H9 (cell line): ENCODE measurements at places on chromosomes 11 and 22. TPM values are rescaled to one million over a fixed set of nuclear protein-coding genes. Genes with fewer than 3 reads are reported as not detected.

The RBMXL2 gene
- total RNA-seq: not detected in 2 replicates

The CBX6 gene
- total RNA-seq: 31.4 and 32.8 TPM in 2 replicates

The CSNK2A3 gene
- total RNA-seq: 1.7 TPM in 2 replicates

The GAL gene
- total RNA-seq: 65.2 and 67.5 TPM in 2 replicates

The MDK gene
- total RNA-seq: 392 and 407 TPM in 2 replicates

The MPPED1 gene
- 0.18 and 0.28 TPM in 2 replicates for total RNA-seq

The CDC45 gene
- 32.7 and 35.7 TPM in 2 replicates for total RNA-seq

DNA sequence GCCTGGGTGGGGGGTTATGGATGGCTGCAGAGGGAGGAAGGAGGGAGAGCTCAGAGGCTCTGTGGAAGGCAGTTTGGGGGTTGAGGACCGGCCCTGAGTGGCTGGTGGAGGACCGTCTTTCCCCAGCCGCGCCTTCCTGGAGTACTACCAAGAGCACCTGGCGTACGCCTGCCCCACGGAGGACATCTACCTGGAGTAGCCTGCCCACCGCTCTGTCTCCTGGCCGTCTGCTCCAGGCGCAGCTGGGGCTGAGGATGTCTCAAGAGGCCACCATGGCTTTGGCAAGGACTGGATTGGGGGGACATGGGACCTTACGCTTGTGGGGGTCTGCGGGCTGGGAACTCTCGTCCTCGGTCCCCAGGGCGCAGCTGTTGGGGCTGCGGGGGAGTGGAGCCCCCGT, 10.0 kb downstream of the MAPK8IP2 start:
- no peak overlapping the region for H3K27ac ChIP-seq
- peaks cover 3% of the 10 kb centered on the region; the same call in 1 of the 2 replicates for H3K4me1 ChIP-seq
- no peak overlapping the region for H3K4me3 ChIP-seq
- H3K36me3 ChIP-seq: no peaks in the 10 kb centered on the region

DNA sequence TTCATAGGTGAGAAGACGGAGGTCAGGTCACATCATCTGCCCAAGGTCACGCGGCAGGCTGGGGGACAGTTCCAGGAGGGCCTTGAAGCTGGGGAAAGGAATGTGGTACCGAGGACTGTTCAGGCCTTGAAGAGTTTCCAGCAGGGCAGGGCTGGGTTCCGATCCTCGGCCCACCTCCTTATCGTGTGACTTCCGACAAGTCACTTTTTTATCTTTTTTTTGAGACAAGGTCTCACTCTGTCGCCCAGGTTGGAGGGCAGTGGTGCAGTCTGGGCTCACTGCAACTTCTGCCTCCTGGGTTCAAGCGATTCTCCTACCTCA, 623 bp downstream of the NDUFS8 start:
- H3K4me1 ChIP-seq: no peaks in the 10 kb centered on the region; the same call in 1 of the 2 replicates
- H3K36me3 ChIP-seq: peaks cover 26% of the 10 kb centered on the region
- no peaks in the 10 kb centered on the region for H3K27me3 ChIP-seq
- DNase-seq: no peak

DNA sequence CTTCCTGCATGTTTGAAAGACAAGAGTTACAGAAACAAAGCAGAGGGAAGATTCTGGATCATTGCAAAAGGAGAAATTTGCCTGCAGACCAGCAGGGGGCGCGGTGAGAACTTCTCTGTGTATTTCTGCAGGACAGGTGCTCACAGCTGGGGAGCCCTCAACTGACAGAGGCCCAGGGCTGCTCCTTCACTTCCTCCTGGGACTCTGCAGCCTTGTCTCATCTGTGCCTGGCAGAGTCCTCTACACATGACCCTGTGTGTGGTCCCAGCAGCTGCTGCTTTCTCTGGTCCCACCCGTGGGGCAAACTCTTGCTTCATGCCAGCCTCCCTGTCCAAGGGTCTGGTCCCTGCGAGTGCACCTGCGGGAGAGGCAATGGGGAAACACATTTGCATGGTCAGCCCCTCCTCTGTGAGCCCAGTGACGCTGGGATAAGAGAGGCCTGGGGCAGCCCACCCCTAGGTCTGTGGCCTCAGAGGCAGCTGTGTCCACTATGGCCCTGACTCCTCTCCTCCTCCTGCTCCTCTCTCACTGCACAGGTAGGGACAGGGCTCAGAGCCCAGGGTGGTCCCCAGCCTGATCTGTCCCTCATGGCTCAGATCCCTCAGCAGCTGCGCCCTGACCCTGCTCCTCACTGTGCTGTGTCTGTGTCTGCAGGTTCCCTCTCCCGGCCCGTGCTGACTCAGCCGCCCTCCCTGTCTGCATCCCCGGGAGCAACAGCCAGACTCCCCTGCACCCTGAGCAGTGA, 43.2 kb upstream of the VPREB1 start:
- no peak overlapping the region for H3K27ac ChIP-seq
- no peak overlapping the region for H3K4me3 ChIP-seq
- no peaks in the 10 kb centered on the region for H3K4me1 ChIP-seq
- H3K36me3 ChIP-seq: no peaks in the 10 kb centered on the region
- peak; percentile 60 for DNase-seq

DNA sequence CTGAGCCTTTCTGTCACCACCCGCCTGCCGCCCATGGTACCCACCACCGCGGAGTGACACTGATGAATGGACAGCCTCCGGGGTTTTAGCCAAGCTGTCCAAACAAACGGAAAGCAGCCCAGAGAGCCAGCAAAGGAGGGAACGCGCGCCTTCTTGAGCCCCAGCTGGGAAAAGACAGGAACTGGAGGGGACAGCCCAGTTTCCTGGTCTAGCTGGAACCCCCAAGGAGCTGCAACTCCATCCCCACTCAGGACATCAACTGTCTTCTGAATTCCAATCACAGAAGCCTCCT, 33.7 kb downstream of the SHISAL1 start:
- no peak for DNase-seq
- no peaks in the 10 kb centered on the region for H3K27me3 ChIP-seq

GRCh38 chr11:66691311-66691980, 13.8 kb upstream of the RBM4B start:
- no peak for DNase-seq
- H3K4me3 ChIP-seq: no peak overlapping the region
- peaks cover 91% of the 10 kb centered on the region for H3K36me3 ChIP-seq

GRCh38 chr22:49228431-49229037, 599.1 kb downstream of the BRD1 start:
- no peak overlapping the region for H3K4me3 ChIP-seq
- no peaks in the 10 kb centered on the region for H3K27me3 ChIP-seq
- no peaks in the 10 kb centered on the region for H3K36me3 ChIP-seq
- H3K27ac ChIP-seq: no peak overlapping the region
- H3K4me1 ChIP-seq: no peaks in the 10 kb centered on the region; the same call in 1 of the 2 replicates
- peak; percentile 9 for DNase-seq

GRCh38 chr11:76919467-76919866, 58.7 kb downstream of the ACER3 start:
- H3K27ac ChIP-seq: no peak overlapping the region
- no peaks in the 10 kb centered on the region for H3K27me3 ChIP-seq
- no peaks in the 10 kb centered on the region for H3K4me1 ChIP-seq
- no peaks in the 10 kb centered on the region for H3K36me3 ChIP-seq
- no peak for DNase-seq
- H3K4me3 ChIP-seq: no peak overlapping the region

- H3K27me3 ChIP-seq: no peaks in the 10 kb centered on the region
- peaks cover 7% of the 10 kb centered on the region for H3K36me3 ChIP-seq
- no peaks in the 10 kb centered on the region for H3K4me1 ChIP-seq
- DNase-seq: no peak
- no peak overlapping the region for H3K27ac ChIP-seq
Measured at GRCh38 chr11:32947978-32948377, 55.4 kb downstream of the QSER1 start.

DNA sequence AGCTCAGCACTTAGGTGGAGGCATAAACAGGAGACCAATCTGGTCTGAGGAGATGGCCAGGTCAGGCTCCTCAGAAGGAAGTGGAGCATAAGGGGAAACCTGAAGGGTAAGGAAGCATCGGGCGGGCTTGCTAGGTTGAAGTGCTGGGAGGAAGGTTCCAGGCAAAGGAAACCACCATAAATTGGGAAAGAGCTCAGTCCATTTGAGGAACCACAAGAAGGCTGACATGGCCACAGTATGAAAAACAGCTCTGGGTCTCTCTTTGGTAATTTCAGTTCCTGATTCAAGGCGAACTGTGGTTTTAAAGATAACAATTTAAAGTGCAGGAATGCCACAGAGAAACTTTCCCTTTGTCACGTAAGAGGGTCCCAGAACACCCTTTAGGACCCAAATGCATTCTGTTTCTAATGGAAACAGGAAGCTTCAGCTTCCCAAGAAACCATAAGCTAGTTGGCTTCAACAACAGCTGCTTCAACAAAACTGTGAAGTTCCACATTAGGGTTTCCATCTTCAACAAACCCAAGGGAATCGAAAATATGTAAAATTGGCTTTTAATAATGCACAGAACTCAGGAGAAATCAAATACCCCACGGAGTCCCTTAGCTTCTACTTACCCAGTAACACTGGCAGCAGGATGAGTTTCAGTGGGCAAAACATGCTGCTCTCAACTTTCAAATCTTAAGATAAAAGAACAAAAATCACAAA, 10.4 kb downstream of the JAML start:
- H3K27ac ChIP-seq: no peak overlapping the region
- no peak overlapping the region for H3K4me3 ChIP-seq
- peaks cover 27% of the 10 kb centered on the region for H3K4me1 ChIP-seq
- H3K27me3 ChIP-seq: no peaks in the 10 kb centered on the region
- peaks cover 12% of the 10 kb centered on the region for H3K36me3 ChIP-seq

DNA sequence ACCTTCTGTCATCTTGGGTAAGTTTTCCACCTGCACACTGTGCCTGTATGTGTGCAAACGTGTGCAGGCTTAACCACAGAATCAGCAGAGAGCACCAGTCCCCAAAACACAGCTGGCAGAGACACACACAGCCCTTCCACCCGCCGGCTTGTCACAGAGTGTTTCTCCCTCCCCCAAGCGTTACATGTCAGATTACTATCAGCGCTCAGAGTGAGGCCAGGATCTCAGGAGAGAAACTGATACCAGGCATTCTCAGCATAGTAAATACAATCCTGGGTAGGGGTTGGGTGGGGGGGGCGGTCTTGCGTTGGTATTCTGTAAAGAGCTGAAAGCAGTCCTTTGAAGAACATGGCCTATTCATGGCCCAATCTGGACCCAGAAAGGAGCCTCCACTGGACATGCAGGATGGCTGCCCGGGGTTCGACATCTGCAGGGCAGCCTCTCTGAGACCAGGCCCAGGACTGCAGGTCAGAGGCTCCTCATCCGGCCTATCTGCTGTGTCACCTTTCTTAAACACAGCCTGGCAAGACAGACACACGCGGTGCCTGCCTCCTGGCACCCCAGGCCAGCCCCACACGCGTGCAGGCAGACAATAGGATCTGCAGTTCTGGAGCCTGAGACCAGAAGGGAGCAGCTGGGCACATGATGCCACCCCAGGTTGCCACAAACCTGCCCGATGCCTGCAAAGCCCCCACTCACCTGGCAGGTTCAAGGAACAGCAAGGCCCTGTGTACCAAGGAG, 1.7 kb downstream of the OSBPL5 start:
- H3K27ac ChIP-seq: no peak overlapping the region
- no peak for DNase-seq
- H3K4me1 ChIP-seq: peaks cover 6% of the 10 kb centered on the region; the same call in 1 of the 2 replicates
- H3K36me3 ChIP-seq: no peaks in the 10 kb centered on the region

DNA sequence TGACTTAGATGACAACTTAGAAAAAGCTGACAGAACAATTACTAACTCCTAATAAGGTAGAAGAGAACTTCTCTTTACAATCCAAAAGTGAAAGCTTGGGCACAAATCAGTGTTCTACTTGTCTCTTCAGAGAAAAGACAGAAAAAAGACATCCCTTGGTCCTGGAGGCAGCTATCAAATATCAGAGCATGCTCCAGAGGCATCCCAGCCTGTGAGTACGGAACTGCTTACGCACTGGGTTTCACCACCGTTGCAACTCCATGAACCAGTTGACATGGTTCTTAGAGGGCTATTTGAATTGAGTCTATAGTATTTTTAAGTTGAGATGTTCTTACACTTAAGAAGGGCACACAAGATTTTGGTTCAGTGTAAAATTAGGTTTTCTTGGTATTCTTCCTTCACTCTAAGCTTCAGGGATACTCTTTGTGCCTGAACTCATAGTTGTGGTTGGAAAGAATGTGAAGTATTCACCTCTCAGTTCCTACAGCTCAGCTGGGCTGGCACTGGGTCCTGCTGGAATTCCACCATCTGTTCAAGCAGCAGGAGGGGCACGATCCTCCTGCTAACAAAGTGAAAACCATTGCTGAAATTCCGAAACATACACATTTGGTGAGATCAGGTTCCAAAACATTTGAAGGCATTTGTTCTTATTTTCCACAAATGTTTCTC, 6.3 kb downstream of the AKIP1 start:
- no peaks in the 10 kb centered on the region for H3K27me3 ChIP-seq
- peaks cover 34% of the 10 kb centered on the region for H3K36me3 ChIP-seq
- peak; percentile 60 for DNase-seq
- H3K4me3 ChIP-seq: no peak overlapping the region

DNA sequence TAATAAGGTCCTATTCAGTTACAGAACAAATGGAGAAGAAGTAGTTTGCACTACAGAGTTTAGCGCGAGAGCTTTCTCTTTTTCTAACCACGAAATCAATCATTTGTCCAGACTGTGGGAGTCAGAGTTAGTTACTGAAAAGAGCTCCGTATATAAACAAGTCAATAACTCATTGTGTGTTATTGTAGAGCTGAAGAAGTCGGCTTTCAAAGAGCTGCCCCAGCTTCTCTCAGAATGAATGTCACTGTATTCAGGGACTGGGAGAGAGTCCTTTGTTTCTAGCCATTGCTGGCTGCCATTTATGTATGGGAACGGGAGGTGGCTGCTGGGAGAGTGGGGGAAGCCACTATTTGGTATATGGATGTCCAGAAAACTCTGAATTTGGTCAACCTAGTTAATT, 227.8 kb downstream of the DCDC1 start:
- no peaks in the 10 kb centered on the region for H3K27me3 ChIP-seq
- no peaks in the 10 kb centered on the region for H3K36me3 ChIP-seq
- H3K4me1 ChIP-seq: peaks cover 4% of the 10 kb centered on the region; the same call in 1 of the 2 replicates
- no peak overlapping the region for H3K4me3 ChIP-seq
- no peak for DNase-seq

- H3K27me3 ChIP-seq: no peaks in the 10 kb centered on the region
- peaks cover 92% of the 10 kb centered on the region for H3K36me3 ChIP-seq
- no peak for DNase-seq
- H3K4me3 ChIP-seq: no peak overlapping the region
- no peaks in the 10 kb centered on the region for H3K4me1 ChIP-seq
- H3K27ac ChIP-seq: no peak overlapping the region
Measured at GRCh38 chr11:70420008-70420464, 21.7 kb downstream of the CTTN start.

DNA sequence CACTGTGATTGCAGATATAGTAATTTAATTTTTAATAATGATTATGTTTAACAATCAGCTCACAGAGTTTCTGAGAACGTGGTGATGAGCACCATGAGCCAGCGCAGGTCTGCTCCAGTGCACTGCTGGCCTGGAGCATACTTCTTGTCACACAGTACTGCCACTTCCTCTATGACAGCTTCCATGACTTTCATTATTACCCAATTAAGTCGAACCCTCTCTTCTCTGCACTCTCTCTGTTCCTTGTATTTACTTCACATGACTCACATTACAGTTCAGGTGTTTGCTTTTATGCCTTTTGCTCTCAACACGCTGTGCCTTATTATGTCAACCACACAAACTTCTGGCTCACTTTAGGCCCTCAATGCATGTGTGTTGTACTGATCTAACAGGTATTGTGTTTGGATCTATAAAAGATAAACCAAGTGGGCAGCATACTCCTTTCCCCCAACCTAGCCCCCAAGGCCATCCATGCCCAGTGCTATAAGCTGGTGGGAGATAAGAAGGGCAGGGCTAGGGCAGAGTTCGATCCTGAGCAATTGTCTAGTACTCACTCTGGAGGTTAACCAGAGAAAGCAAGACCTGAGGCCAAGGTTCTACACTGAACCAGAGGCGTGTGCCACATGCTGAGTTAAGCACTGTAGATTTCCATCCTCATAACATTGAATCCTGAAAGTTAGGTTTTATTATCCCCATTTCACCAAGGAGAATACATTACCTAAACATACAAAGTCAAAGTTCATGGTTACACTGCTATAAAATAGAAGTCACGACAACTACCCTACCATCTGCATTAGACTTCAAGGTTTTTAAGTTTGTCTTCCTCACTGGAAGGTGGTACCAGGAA, 356.5 kb downstream of the INSC start:
- H3K4me1 ChIP-seq: peaks cover 10% of the 10 kb centered on the region
- H3K4me3 ChIP-seq: peak overlapping the region; percentile 54; the same call in 1 of the 3 replicates
- H3K27me3 ChIP-seq: no peaks in the 10 kb centered on the region
